GM12891 (cell line): ENCODE measurements at places on chromosomes 1 and 21.

GRCh38 chr1:197768014-197768805 is 7.1 kb downstream of the DENND1B start:
- no peak for DNase-seq

GRCh38 chr1:5938101-5938646 is 54.1 kb downstream of the NPHP4 start:
- DNase-seq: no peak

GRCh38 chr1:39063775-39064174 is 37.6 kb downstream of the NDUFS5 start:
- DNase-seq: no peak

DNA sequence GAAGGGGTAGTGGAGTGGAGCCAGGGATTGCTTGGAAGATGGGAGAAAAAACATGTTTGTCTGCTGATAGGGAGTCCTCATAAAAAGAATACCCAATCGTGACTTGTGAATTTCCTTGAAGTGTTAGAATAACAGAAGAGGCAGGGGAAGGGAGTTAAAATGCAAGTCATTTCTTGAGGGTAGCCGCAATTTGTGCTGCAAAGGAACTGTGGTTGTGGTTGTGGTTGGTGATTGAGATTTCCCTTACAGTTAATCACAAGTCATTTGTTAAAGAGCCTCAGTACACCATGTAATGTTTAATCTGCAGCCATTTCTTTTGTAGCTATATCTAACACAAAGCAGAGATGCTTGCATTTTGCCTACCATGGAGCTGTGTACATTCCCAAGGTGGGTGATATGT is 38.5 kb upstream of the EGLN1 start:
- DNase-seq: peak; percentile 10

GRCh38 chr1:111399792-111400610 is 27.5 kb downstream of the OVGP1 start:
- peak; percentile 13 for DNase-seq

- DNase-seq: no peak
Observed at GRCh38 chr1:232568906-232569553, 60.9 kb downstream of the SIPA1L2 start.

GRCh38 chr1:179707406-179707805 is 35.7 kb upstream of the FAM163A start:
- DNase-seq: no peak

- DNase-seq: no peak
Observed at GRCh38 chr1:159208175-159208825, 3.6 kb downstream of the ACKR1 start.

- DNase-seq: no peak
Observed at GRCh38 chr1:205310976-205311704, 10.4 kb downstream of the NUAK2 start.

- no peak for DNase-seq
Observed at GRCh38 chr1:177969109-177969508, 749 bp downstream of the SEC16B start.

- DNase-seq: no peak
Observed at GRCh38 chr1:7425229-7425628, 345.9 kb upstream of the VAMP3 start.

GRCh38 chr1:198030682-198031081 is 113.5 kb downstream of the LHX9 start:
- DNase-seq: no peak

DNA sequence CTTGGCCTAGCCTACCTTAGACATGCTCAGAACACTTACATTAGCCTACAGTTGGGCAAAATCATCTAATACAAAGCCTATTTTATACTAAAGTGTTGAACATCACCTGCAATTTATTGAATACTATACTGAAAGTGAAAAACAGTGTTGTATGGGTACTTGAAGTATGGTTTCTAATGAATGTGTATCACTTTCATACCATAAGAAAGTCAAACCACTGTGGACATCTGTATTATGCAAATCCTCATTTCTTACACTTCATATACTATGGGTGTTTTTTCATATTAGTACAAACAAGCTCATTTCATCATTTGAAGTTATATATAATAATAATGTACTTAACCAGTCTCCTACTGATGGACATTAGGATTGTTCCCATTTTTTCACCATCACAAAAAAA is 41.2 kb downstream of the TDRD5 start:
- no peak for DNase-seq

DNA sequence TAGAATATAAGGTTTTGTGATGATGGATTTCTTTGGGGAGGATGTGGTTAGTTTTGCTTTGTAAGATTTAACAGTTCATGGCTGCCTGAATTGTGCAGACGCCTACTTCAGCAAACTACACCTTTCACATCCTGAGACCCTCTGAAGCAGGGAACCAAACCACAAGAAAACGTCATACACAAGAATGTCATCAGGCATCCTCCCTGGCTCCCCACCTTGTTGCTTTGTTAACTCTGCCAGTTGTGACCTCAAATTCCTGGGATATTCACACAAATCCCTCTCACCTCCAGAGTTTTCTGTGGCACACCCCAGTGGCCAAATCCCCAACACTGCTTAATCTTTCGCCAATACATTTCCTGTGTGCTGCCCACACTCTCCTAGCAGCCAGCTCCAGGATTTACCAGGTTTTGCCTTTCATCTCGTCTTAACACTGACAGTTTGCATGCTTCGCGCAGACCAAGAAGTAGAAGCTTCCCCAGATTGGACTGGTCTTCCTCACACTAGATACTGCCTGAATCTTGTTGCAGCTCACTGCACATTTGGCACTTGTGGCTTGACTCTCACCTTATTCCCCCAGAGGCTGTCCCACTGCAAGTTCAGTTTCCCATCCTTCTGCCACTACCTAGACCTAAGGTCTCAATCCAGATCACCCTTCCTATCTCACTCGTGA is 51.1 kb upstream of the CTTNBP2NL start:
- no peak for DNase-seq

- DNase-seq: peak; percentile 72
Observed at GRCh38 chr1:203340112-203340790, 10.7 kb downstream of the FMOD start.

DNA sequence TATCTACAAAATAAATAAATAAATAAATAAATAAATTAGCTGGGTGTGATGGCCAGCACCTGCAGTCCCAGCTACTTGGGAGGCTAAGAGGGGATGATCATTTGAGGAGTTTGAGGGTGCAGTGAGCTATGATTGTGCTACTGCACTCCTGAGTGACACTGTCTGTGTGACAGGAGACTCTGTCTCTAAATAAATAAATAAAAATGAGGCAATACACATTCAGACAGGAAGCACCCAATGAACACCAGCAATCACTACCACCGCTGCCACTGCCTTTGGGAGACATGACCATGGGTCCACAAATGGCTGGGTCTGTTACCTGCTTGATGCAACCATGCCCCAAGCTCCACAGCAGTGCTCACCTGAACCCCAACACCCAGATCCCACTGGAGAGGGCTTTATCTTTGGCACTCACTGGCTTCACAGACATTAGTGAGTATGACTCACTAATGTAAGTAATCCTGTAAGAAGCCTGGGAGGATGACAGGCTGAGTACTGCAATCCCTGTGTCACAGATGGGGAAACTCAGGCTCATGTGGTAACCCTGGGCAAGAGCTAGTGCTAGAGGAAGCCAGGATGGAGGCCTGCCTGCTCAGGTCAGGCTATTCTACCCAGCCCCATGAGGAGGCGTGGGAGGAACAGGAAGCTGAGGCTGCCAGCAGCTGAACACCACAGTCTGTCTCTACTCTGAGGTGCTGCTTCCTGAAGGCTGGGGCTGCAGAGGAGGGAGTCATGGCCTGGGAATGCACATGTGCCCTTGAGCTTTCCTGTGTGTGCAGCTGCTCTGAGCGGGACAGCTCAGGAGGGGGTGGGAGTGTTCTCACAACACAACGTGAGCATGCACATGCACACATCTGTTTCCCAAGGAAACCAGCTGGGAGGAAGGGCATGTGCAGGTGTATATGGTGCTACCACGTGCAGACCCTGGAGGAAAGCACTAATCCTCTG is 43.0 kb downstream of the SLC9A1 start:
- peak; percentile 84 for DNase-seq

- DNase-seq: no peak
Observed at GRCh38 chr1:206534552-206534951, 27.2 kb downstream of the RASSF5 start.

DNA sequence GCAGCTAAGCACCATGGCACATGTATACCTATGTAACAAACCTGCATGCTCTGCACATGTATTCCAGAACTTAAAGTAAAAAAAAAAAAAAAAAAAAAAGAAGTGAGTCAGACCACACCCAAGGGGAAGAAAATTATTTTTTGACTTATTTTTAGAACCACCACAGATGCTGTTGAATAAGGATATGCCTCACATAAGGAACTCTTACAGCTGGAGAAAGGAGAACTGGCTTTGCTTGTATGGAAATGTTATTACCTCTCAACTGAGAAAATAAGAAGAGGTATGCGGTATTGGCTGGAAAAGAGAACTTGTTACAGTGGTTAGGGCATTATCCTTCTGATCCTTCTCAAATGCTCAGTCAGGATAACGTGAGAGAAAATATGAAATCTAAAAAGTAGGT is 27.5 kb upstream of the FCER1A start:
- no peak for DNase-seq

- no peak for DNase-seq
Observed at GRCh38 chr1:115479055-115479482, 141.0 kb upstream of the NGF start.
